Activated CD4-positive, CD25-positive, alpha-beta regulatory T cell (primary cell): ENCODE measurements at places on chromosomes 16 and 17.

GRCh38 chr16:12009462-12009861 is 32.9 kb downstream of the SNX29 start:
- no peak for DNase-seq

DNA sequence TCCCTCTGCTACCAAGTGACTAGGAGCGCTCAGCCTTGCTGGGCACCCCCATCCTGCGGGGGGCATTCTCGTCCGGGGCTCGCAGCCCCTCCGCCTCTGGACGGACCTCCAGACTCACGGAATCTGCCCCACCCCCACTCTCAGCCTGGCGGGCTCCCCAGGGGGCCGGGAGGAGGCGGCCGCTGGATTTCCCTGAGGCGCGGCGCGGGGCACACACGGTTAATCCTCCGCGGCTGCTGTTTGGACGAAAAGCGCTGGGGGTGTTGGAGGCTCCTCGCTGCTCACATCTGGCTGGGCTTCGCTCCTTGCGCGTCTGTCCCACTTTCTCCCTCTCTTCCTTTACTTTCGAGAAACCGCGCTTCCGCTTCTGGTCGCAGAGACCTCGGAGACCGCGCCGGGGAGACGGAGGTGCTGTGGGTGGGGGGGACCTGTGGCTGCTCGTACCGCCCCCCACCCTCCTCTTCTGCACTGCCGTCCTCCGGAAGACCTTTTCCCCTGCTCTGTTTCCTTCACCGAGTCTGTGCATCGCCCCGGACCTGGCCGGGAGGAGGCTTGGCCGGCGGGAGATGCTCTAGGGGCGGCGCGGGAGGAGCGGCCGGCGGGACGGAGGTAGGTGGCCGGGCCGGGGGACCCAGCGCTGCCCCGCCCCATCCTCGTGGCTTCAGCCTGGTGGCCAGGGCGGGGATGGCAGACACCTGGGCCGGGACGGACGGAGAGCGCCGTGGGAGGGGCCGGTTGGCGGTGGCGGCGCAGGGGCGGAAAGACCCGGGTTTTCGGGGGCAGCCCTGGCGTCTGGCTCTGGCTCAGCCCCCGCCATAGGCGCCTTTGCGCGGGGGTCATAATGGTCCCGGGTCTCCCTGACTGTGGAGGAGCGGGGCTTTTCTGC is at the start of gene C1QTNF1:
C1QTNF1 (plus strand) TSS at position 284 of the 886 bp plus-strand sequence. CDS start 19,800 bp downstream, outside the sequence.
- no peak for DNase-seq

DNA sequence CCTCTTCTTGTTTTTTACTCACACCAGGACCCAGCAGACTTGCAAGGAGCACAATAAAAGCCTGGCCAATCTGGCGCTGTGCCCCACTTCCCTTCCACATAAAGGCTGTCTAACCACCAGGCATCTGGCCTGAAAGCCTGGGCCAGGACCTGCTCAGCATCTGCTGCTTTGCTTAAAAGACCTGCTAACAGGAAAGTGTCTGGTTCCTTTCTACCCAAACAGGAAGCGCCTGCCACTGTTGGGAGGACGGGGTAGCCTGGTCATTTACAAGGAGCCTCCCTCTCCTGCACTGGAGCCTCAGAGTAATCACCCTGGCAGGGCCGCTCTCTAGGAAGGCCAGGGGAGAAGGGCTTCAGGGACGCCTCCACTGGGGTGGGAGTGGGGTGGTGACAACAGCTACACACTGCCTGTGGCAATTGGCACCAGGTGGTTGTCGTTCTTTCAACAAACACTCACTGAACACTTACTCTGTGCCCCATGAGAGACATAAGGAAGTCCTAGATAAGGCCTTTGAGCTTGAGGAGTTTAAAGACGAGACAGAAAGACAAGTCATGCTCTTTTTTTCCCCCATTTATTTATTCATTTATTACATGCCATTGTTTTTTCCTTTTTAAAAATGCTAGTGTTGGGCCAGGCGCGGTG is 6.3 kb upstream of the MMP28 start:
- no peak for DNase-seq

GRCh38 chr17:49071106-49071505 is 61.5 kb upstream of the B4GALNT2 start:
- no peak for DNase-seq

DNA sequence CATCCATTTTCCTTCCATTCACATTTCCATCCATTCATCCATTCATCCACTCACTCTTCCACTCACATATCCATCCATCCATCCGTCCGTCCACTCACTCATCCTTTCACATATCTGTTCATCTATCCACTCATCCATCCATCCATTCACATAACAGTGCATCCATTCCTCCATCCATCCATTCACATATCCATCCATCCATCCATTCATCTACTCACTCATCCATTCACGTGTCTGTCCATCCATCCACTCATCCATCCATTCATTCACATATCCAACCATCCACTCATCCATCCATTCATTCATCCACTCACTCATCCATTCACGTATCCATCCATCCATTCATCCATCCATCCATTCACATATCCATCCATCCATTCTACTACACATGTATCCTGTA is 42.6 kb downstream of the SCNN1G start:
- DNase-seq: no peak

GRCh38 chr17:19554393-19554792 is 20.7 kb downstream of the SLC47A1 start:
- no peak for DNase-seq

GRCh38 chr17:59856859-59857794 is 35.6 kb downstream of the TUBD1 start:
- no peak for DNase-seq

DNA sequence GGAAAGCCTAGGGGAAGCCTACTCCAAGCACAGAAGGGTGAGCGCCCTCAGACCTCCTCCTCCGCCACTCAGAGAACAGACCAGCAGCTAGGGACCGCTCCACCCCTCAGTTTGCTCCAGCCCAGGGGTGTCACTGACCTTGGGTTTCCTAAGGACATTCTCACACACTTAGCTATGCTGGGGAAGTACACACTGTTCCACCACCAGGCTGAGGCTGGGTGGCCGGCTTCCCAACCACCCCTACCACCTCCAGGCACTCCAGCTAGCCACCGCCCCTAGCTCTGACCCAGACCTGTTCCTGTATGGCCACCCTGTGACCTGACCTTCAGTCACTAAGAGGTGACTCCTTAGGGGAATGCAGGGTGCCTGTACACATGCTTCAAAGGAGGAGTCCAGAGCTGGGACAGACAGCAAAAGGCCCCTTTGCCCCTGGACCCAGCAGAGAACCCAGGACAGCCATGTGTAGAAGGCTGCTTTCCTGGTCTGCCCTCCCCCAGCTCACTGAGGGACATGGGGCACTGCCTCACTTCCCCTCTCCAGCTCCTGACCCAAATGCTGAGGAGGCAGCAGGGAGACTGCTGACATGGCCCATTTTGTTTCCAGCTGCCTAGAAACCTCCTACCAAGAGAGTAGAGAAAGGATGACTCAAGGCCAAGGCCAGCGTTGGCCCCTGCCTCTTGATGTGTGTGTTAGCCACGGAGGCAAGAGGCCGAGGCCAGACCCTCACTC is 6.7 kb downstream of the HSPB9 start:
- DNase-seq: no peak

DNA sequence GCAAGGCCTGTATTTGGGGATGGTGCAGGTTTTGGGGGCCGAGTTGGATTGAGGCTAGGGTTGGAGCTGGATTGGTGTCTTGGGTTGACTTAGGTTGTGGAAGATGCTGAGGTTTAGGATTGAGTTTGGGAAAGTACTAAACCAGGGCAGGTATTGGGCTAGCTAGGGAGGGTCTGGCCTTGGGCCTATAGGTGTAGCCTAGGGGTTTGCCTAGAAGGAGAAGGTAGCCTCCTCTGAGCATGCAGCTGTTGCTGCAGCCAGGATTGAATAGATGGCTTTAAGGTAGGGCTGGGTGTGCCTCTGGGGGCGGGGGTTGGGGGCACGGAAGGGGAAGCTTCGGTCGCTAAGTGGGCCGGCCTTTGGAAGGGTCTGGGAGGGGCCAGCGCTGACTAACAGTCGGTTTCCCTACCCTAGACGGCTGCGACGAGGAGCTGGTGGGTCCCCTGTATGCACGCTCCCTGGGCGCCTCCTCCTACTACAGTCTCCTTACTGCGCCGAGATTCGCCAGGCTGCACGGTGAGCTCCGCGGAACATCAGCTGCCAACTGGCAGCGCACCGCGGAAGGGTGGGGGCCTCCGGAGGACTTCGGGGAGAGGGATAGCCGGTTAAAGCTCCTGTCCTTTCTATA is 1.2 kb downstream of the CNTNAP1 start:
- no peak for DNase-seq

DNA sequence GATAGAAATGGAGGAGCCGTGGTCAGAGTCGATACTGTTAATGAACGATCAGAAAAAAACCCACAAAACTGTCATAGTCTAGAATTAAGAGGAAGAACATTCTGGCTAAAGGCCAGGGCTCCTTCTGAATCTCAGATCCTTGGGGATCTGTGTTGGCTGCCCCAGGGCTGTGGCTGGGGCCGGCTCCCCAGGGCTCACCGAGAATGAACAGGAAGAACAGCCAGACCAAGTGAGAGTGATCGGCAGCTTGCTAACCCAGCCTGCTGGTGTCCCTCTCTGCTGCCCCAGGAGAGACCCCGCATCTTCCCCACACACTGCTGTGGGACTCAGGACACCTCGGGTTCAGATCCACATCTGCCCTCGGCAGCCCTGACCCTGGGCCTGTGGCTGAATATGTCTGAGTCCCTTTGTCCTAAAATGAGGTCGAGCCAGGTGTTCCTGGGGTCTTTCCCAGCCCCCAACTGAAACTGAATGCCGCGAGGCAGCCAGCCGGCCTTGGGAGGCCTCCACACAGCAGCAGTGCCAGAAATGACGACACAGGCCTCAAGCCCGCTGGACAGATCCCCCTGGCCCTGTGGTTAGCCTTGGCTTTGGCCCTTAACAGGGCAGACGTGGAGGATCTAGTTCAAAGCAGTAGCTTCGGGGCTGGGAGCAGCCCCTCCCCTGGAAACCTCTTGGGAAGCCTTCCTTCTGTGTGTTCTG is 23.9 kb upstream of the CLEC18A start:
- DNase-seq: no peak

- no peak for DNase-seq
These were observed 61.5 kb downstream of the MYOCD start for GRCh38 chr17:12727076-12727760.
